Activated CD4-positive, alpha-beta T cell treated with anti-CD3 and anti-CD28 coated beads, Interleukin-2, amount 50 U/mL, for 16 hours (primary cell): ENCODE measurements at places on chromosomes 6 and 20.

GRCh38 chr20:13288357-13288756 is 67.3 kb downstream of the ISM1 start:
- no peak for DNase-seq

- no peak for DNase-seq
Measured at GRCh38 chr6:88670369-88670768, 293.0 kb downstream of the RNGTT start.

GRCh38 chr6:79797912-79798311 is 149.4 kb downstream of the ELOVL4 start:
- DNase-seq, result no peak

GRCh38 chr20:39960522-39961428 is 728.3 kb downstream of the MAFB start:
- no peak for DNase-seq

DNA sequence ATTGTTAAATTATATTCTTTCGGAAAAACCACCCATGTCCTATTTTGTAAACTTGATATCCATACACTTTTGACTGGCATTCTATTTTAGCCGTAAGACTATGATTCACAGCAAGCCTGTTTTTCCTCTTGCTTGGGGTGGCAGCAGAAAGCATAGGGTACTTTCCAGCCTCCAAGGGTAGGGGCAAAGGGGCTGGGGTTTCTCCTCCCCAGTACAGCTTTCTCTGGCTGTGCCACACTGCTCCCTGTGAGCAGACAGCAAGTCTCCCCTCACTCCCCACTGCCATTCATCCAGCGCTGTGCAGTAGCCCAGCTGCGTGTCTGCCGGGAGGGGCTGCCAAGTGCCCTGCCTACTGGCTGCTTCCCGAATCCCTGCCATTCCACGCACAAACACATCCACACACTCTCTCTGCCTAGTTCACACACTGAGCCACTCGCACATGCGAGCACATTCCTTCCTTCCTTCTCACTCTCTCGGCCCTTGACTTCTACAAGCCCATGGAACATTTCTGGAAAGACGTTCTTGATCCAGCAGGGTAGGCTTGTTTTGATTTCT is 2.1 kb upstream of the ESR1 start:
- DNase-seq, result no peak

- DNase-seq, result peak; percentile 46
Measured at GRCh38 chr20:37651932-37652331, 41.9 kb upstream of the CTNNBL1 start.

GRCh38 chr6:7042654-7043545 is 64.9 kb upstream of the RREB1 start:
- DNase-seq, result no peak

- DNase-seq, result no peak
Measured at GRCh38 chr6:19167251-19167650, 669.9 kb upstream of the ID4 start.

DNA sequence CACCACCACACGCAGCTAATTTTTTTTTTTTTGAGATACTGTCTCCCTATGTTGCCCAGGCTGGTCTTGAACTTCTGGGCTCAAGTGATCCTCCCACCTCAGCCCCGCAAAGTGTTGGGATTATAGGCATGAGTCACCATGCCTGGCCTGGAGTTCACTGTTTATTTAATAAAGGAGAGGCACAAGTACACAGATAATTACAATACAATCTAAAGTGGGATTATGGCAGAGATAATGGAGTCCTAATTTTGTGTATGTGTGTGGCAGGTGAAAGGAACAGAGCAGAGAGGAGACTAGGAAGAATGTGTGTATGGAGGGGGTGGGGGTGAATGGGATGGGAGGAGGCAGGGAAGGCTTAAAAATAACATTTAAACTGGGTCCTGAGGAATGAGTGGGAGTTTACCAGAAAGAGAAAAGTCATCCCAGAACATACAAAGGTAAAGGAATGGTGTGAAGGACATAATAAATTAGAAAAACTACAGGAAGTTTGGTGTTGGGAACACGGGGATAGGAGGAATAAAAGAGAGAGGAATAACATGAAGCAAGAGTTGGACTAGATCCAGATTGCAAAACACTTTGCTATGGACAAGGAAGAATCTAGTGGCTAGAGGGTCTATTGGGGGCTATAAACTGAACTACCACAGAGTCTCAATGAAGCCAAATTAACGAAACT is 4.4 kb downstream of the NCOA5 start:
- no peak for DNase-seq

DNA sequence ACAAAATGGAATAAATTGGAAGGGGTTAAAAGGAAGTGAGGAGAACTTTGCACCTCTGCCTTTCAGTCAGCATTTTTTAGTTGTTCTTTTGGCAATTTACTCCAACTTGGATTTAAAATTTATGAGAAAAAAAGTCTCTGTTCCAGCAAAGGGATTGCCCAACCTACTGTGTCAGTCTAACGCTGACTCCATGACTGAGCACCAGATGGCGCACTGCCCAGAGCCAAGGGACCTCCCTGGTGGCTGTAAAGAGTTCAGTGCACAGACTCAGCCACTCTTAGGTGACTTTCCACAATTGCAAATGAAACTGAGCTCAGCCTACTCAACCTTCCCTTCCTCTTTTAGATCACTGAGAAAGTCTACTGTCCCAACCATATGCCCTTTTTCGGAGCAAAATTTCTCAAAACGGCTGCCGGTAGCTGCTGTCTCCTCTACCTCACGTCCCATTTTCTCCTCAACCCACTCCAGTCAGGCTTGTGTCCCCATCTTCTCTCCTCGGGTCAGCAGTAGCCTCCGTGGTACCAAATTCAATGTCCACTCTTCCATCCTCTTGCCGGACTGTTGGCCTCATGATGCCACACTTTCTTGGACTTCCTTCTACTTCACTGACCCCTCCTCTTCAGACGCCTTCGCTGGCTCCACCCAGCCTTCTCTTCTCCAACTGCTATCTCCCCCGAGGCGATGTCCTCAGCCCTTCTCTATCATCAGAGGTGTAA is 38.7 kb downstream of the GSTA2 start:
- DNase-seq, result peak; percentile 46

- no peak for DNase-seq
Measured at GRCh38 chr6:95866732-95867131, 149.0 kb upstream of the FUT9 start.

DNA sequence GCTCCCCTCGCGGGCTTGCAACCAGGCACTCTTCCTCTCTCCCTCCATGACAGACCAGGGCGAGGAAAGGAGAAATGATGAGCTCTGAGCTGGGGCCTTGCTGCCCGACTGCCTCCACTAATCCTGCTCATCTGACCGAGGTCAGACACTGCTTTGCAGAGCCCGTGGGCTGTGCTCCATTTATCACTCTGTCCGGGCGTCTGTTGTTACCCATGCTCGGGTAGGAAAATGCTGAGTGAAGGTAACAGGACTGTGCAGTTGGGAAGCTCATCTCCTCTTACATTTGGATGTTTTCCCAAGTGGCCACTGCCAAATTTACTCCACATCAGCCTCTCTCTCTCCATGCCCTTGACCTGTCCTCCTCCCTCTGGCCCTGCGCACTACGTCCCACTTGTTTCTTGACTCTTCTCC is 14.6 kb downstream of the RPS6KA2 start:
- DNase-seq, result no peak

DNA sequence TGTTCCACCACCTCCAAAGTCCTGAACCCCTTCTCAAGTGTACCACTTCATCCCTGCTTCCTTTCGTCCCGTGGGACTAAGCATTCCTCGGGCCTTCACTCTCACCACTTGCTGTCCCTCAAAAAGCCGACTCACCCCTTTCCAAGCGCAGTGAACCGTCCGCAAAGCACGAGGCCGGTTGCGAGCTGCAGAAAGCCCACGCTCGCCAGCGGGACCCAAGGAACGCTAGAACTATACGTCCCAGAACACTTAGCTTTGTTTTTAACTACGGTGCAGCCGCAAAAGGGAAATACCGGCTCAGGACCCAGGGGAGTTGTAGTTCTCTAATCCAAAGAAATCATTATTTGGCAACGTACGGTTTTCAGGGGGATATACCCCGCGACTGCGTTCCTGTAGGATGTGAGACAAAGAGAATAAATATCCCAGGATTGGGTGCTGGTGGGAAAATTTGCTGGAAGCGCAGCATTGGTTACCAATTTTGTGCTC is 416 bp upstream of the POLR1H start:
- no peak for DNase-seq

- DNase-seq, result no peak
Measured at GRCh38 chr6:27889275-27889627, 22.9 kb downstream of the OR2B2 start.

DNA sequence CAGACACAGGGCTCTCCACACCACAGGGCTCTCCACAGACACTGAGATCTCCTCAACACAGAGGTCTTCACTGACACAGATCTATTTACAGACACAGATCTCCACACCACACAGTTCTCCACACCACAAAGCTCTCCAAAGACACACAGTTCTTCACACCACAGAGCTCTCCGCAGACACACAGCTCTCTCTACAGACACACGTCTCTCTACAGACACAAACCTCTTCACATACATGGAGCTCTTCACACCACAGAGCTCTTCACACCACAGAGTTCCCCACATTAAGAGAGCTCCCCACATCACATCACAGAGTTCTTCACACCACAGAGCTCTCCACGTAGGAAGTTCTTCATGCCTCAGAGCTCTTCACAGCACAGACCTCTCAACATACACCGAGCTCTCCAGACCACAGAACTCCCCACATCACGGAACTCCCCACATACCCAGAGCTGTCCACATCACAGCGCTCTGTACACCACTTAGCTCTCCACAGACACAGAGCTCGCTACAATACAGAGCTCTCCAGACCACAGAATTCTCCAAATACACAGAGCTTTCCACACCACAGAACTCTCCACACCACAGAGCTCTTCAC is 53.9 kb downstream of the ERMARD start:
- DNase-seq, result no peak

GRCh38 chr6:42689371-42689770 is 33.0 kb downstream of the PRPH2 start:
- no peak for DNase-seq

- DNase-seq, result no peak
Measured at GRCh38 chr20:17783671-17784070, 83.9 kb downstream of the BANF2 start.

DNA sequence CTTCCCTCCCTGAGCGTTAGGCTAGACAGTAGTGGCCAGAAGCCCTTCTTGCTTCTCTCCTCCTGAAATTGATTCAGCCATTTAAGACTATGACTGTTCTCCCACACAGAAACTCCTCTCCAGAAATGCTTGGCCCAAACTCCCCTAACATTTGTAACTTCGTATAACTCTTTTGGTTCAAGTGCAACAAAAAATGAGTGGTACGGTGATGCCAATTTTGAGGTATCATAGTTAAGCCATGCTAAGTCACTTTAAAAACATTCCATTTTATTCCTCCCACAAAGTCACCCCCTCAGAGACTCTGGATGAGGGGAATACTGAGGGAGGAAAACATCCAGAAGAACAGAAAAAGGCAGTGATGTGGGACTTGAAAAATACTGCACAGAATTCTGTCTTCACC is 21.1 kb upstream of the ROS1 start:
- DNase-seq, result no peak

GRCh38 chr20:42756991-42757390 is 432.7 kb downstream of the PTPRT start:
- DNase-seq, result no peak

- DNase-seq, result no peak
Measured at GRCh38 chr6:34964564-34964963, 75.5 kb downstream of the ANKS1A start.

GRCh38 chr6:906920-907319 is 214.0 kb upstream of the EXOC2 start:
- DNase-seq, result no peak

DNA sequence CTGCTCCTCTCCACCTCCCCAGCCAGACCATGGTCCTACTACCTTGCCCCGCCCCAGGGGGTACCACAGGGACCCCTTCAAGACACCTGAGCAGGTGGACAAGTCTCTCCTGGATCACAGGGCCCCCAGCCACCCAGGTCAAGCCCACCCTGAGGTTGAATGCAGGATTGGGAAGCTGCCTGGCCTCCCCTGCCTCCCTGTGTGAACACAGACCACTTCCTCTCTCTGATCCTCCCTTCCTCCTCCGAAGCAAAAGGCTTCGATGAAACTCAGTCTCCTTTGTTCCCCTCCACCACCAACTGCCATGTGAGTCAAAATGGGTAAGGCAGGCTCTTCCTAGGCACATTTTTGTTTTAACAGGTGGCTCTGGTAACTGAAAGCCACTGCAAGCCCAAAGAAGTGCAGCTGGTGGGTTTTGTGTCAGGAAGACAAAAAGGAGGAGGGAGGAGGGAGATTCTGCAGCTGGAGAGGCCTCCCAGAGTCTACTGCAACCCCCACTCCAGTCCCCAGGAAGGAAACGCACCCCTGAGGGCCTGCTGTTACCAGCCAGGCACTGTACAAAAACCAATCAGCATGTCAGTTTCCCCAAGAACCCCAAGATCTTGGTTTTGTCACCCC is 5.4 kb downstream of the ADA start:
- peak; percentile 84 for DNase-seq

- peak; percentile 94 for DNase-seq
Measured at GRCh38 chr6:37051138-37052026, 45.9 kb downstream of the FGD2 start.

- no peak for DNase-seq
Measured at GRCh38 chr6:159977255-159977903, 8.5 kb downstream of the IGF2R start.

DNA sequence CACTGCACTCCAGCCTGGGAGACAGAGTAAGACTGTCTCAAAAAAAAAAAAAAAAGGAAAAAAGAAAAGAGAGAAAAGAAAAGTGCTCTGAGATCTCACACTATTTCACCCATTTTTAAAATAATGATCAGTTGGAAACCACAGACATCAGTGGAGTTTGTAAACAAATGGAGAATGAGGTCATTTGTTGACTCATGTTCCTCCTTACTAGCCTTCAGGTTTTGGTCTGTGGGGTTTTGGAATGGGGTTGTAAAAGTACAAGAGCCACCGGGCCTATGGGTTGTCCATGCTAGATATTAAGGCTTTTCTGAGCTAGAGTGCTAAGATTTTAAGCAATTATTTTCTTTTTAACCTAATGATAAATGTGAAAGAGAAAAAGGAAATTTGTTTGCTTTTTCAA is 104.4 kb upstream of the PRL start:
- DNase-seq, result no peak

- no peak for DNase-seq
Measured at GRCh38 chr6:44569931-44570385, 182.5 kb downstream of the CDC5L start.

DNA sequence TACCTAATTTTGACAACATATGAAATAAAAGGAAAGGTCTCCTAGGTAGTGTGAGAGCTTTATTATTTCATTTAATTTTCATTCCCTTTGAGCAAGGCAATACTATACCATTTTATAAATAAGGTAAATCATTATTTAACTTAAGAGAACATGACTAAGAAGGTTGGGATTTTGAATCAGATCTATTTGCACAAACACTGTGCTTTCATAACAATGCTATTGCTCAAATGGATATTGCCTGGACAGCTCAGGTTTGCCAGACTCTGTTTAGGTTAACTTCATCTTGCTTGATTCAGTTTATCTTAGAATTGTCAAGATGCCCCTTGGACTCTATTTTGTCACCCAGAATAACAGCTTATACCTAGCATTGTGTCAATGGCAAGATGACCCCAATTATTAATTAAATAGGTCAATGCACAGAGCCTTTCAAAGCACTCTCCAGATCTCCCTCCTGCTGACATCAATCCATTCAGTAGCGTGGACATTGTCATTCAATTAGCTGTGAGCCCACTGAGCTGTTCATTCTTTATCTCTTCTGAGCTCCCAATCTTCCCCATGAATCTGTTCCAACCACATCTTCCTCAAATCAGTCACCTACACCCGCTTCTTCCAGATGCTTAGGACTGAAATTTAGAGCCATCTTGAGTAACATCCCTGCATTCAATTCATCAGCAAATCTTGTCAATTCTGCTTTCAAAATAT is 42.1 kb upstream of the TMEM30A start:
- no peak for DNase-seq
